H1 (cell line): ENCODE measurements at places on chromosomes 7 and 10. TPM values are rescaled to one million over a fixed set of nuclear protein-coding genes. Genes with fewer than 3 reads are reported as not detected.

DNA sequence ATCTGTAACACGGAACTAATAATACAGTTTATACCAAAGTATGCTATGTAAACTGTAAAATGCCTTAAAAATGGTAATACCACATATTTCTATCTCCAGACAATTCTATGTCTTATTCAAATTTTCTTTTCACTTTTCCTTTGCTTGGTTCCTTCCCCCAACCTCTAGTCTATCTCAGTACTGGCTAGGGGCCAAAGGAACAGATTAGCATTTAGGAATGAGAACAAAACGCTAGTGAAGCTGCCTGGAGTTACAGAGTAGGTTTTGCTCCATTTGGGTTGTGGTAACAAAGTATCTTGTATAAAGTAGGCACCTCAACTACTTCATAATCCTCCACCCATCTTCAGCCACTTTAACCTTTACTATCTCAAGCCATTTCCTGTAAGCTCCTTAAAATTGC is 94.1 kb downstream of the HBP1 start:
- no peak for DNase-seq

DNA sequence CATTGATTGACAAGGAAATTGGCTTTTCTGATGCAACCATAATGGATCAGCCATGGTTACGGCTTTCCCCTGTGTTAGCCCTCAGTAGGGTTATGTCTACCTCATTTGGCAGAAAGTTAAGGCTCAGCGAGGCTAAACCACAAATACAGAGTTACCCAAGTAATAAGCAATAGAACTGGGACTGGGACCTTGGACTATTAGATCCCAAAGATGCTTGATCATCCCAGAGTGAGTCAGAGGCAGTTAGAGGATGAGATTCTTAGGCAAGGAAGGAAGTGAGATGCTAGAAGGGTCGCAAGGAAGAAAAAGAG is 401.4 kb downstream of the TNS3 start:
- no peak for DNase-seq

BTBD16 gene
- not detected in 2 replicates for total RNA-seq

GRCh38 chr7:74306730-74307469 is 17.7 kb downstream of the CLIP2 start:
- DNase-seq, result no peak

AMZ1 gene
- total RNA-seq, result 0.82 and 1.4 TPM in 2 replicates

TMEM243 gene
- total RNA-seq, result 26.0 and 27.6 TPM in 2 replicates

DNA sequence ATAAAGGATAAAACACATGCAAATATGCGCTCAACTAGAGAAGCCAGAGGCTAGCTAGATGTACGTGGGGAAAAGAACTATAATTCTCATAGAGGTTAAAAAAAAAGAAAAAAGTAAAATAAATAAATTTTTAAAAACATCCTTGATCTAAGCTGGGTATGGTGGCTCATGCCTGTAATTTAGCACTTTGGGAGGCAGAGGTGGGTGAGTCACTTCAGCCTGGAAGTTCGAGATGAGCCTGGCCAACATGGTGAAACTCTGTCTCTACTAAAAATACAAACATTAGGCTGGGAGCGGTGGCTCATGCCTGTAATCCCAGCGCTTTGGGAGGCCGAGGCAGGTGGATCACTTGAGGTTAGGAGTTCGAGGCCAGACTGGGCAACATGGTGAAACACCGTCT is 18.6 kb upstream of the HSPA12A start:
- DNase-seq, result no peak

DNA sequence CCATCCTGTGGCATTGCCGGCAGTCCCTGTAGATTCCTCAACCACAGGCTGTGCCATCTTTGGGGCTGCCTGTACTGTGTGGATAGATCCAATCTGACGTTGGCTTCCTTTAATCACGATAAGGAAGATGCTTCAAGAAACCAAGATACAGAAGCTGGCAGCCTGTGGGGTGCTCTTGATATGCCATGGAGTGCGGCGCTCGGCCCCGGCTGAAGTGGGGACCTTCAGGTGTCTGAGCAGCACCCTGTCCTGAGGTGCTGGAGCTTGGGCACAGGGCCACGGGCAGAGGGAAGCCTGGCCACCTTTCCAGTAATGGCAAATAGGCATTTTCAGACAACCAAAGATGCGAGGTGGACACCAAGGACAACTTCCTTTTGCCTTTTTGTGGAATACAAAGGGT is 139.5 kb downstream of the ACTR3B start:
- no peak for DNase-seq

DNA sequence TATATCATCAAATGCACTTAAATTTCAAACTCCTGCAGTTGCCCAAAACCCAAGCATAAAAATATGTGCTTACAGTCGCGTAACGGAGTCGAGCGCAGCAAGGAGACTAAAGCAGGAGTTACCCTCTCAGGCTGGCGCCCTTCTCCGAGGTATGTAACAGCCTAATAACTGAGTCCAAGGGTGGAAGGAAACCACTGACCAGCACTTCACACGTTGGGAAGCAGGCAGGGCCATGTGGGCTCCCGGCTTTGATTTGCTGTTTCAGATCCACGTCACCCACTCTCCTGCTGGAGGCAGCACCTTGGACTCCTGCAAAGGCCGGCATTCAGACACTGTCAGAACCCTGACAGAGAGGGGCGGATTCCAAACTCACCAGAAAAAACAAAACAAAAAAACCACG is 123.8 kb downstream of the DIP2C start:
- DNase-seq, result no peak

DNA sequence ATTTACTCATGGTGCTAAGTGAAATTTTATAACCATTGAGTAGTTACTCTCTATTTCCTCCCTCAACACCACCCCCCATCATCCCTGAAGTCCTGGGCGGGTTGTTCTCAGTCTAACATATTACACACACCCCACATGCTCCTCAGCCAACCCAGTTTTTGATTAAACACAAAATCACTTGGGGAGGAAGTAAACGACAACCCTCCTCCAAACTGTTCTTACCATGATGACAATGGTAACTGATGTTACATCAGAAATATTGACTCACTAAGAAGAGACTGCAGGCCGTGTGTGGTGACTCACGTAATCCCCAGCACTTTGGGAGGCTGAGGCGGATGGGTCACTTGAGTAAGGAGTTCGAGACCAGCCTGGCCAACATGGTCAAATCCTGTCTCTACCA is 44.2 kb downstream of the RAB11FIP2 start:
- no peak for DNase-seq
